GM12878 (cell line): ENCODE measurements at places on chromosomes 16 and 17. TPM values are rescaled to one million over a fixed set of nuclear protein-coding genes. Genes with fewer than 3 reads are reported as not detected.

Gene PIGL
- 29.5 and 31.5 TPM in 2 replicates for total RNA-seq

Gene FLCN
- 24.7 and 25.9 TPM in 2 replicates for total RNA-seq

Gene HAS3
- total RNA-seq: 0.32 and 0.56 TPM in 2 replicates

Gene HS3ST3A1
- 0.21 TPM in 1 of 2 replicates, not detected in the other for total RNA-seq

Gene CES5A
- not detected in 2 replicates for total RNA-seq

Gene DVL2
- total RNA-seq: 40.0 and 44.8 TPM in 2 replicates

Gene POLG2
- 20.6 and 27.3 TPM in 2 replicates for total RNA-seq

Gene CDT1
- total RNA-seq: 87.6 and 90.0 TPM in 2 replicates

Gene WNT9B
- not detected in 2 replicates for total RNA-seq

Gene PDILT
- total RNA-seq: not detected in 2 replicates

Gene TMIGD1
- total RNA-seq: not detected in 2 replicates

Gene FBXW10
- not detected in 2 replicates for total RNA-seq

Gene KCNJ2
- 10.0 and 10.1 TPM in 2 replicates for total RNA-seq

Gene HID1
- total RNA-seq: 0.37 and 0.77 TPM in 2 replicates

Gene RAMP2
- 0.43 TPM in 1 of 2 replicates, not detected in the other for total RNA-seq

Gene ASPHD1
- not detected in 2 replicates for total RNA-seq
